CD14-positive monocyte (primary cell): ENCODE measurements at places on chromosomes 16 and 17.

DNA sequence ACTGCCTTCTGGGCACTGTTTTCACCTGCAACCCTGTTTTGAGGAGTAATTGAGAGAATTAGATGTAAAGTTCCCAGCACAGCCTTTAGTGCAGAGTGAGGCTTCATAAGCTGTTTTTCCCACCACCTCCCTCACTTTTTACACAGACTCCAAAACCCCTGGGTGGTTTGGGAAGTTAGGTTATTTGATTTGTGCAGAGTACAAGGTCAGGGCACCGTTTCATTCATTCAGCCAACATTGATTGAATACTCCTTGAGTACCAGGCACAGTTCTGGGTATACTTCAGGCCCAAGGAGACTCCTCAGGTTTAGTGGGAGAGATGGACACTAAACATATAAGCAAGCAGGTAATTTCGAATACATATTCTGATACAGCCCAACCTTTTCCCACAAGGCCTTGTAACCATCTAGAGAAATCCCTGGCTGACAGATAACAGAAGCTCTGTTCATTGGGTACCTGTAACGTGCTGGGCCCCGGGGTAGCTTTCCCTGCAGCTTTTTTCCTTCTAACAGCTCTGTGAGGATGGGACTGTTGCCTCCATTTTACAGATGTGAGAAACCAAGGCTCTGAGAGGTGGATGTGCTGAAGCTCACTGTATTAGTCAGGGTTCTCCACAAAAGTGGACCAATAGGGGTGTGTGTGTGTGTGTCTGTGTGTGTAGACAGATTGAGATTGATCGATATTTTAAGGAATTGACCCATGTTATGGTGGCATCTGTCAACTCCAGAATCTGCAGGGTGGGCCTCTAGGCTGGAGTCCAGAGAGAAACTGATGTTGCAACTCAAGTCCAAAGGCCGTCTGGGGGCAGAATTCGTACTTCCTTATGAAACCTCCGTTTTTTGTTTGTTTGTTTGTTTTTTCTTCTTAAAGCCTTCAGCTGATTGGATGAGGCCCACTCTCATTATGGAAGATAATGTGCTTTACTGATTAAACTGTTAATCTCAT lies 234.7 kb downstream of the SNX29 start:
- no peak for DNase-seq

DNA sequence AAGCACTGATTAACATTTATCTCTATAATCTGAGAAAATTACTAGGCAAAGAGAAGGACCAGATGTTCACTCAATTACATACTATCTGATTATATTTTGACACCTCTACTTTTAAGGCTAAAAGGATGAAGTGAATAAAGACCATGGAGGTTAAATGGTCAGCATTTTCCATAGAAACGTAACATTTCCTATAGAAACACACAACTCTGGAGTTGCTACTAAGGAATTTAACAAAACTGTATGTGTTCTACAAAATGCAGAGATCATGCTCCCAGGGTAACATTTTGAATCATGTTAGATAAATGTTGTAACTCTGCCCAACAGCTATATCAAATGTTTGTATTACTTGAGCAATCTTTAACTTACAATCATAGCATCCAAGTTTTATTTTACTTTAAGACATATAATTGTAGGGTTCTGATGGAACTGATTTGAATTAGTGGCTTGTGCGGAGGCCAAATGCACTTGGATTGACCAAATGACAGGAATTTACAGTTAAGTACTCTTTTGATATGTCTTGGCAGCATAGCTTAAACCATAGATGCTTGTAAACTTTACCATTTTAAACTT lies 97.7 kb downstream of the RPGRIP1L start:
- no peak for DNase-seq

- DNase-seq: peak; percentile 9
Measured at GRCh38 chr16:30335598-30336474, 19.3 kb downstream of the CD2BP2 start.

- no peak for DNase-seq
Measured at GRCh38 chr17:71111934-71112333, 942.6 kb downstream of the KCNJ2 start.

DNA sequence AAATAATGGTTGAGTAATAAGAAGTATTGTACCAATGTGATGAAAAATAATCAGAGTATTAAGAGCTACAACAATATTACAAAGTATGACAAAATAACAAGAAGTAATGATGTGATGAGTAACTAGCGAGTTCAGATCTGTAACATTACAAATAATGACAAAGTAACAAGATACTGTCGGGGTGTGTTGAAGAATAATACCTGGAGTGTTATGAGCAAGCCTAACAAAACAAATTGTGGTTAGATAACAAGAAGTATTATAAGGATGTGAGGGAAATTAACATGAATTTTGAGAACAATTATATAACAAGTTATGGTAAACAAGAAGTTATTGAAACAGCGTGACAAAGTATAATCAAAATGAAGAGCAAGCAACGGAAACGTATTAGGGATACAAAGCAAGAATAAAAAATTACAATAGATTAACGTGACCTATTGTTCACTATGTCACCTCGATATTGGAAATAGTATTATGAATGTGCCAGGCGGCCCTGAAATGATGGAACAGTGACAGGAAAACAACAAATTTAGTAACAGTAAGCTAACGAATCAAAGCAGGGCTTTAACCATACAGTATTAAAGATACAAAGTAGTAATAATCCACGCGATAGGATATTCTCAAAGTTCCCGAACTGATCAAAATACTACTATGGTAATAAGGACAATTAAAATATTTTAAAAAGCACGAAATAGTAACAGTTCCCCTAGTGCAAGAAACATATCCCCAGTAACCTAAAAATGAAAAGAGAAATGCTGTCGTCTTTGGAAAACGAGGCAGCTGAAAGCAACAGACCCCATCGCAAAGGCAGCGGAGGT lies 1.6 kb downstream of the TBX4 start:
- no peak for DNase-seq

GRCh38 chr16:50562657-50563056 lies 14.5 kb downstream of the NKD1 start:
- DNase-seq: no peak
